ENCODE measurements at places on chromosomes 1 and 21.

DNA sequence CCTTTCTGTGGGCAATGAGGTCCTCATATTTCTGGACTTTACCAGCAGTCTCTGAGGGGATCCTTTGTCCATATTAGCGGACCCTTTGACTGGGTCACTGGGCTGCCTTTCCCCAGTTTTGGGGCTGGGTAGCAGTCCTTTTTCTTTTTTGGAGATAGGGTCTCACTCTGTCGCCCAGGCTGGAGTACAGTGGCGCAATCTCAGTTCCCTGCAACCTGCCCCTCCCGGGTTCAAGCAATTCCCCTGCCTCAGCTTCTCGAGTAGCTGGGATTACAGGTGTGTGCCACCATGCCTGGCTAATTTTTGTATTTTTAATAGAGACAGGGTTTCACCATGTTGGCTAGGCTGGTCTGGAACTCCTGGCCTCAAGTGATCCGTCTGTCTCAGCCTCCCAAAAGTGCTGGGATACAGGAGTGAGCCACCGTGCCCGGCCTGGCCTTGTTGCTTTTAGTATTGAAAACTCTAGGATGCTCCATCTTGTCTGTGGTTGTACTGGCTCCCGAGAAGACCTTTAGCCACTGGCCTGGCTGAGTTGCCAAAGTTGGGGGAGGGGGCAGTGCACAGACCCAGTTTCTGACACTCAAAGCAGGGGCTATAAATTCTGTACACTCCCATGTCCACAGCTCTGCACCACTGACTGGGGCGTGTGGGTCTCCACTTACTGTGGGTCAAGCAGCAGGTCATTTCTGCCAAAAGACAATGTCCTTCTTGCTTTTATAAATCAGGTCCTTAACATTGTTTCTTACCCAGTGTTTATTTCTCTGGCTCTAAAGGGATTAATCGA lies 33.1 kb downstream of the MAN1C1 start:
- no peak for DNase-seq

- DNase-seq = no peak
These were observed 13.6 kb downstream of the ATP8B2 start for GRCh38 chr1:154338875-154339274.

GRCh38 chr1:183804916-183805841 lies at the start of gene RGL1:
Gene RGL1 (plus strand): TSS chr1:183805120. CDS start chr1:183805298, 178 bp downstream.
- peak; percentile 96 for DNase-seq

GRCh38 chr1:43436371-43436770 lies 17.4 kb downstream of the HYI start:
- DNase-seq = no peak

- DNase-seq = peak; percentile 63
These were observed 45.3 kb downstream of the TIAM1 start for GRCh38 chr21:31298618-31299269.

Data from epithelial cell of esophagus (primary cell).